ENCODE measurements at places on chromosomes 12 and 14.

GRCh38 chr12:95532851-95533250 is 18.4 kb downstream of the USP44 start:
- DNase-seq: no peak

DNA sequence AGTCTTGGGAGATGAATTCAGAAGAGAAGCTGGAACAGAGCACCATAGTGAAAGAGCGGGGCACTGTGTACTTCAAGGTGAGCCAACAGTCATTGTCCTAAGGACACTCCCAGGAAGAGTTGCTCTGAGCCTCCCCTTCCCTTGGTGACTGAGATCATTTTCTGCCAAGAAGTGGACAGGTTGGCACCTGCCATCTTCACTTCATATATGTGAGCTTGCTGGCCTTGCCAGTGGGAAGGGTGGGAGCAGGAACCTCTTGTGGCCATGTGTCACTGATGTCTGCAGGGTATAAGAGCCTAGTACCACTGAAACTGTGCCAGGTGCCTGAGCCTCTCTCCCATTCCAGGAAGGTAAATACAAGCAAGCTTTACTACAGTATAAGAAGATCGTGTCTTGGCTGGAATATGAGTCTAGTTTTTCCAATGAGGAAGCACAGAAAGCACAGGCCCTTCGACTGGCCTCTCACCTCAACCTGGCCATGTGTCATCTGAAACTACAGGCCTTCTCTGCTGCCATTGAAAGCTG is 5.3 kb downstream of the FKBP4 start:
- DNase-seq: no peak

GRCh38 chr12:25713264-25713663 is 160.2 kb upstream of the LMNTD1 start:
- no peak for DNase-seq

- DNase-seq: no peak
Observed at GRCh38 chr14:103189481-103190470, 66.5 kb downstream of the TNFAIP2 start.

DNA sequence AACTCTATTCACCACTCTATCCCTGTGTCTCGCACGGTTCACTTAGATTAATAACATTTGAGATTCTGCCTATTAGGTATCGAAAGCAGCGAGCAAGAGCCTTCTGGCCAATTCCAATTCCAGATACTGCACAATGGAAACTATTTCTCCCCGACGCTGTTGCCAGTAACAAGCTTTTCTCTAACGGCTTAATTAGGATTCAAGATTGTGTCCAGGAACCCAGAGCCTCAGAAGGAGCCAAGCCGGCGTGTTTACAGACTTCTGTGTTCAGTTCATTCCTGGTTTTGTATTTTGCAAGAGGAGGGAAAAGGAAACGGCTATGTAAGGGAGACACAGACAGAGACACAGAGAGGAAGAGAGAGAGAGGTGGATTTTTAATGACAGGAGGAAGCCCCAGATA is 185.6 kb downstream of the DICER1 start:
- no peak for DNase-seq

DNA sequence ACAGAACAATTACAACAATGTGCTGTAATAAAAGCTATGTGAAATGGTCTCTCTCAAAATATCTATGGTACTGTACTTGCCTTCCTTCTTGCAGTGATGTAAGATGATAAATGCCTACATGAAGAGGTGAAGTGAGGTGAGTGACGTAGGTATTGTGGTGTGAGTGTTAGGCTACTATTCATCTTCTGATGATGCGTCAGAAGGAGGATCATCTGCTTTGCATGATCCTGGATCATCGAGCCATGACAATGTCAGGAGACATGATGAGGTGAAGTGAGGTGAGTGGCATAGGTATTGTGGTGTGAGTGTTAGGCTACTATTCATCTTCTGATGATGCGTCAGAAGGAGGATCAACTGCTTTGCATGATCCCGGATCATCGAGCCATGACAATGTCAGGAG is 105.8 kb downstream of the KCNC2 start:
- DNase-seq: no peak

Measured in stimulated activated CD8-positive, alpha-beta memory T cell treated with anti-CD3 and anti-CD28 coated beads, Interleukin-7, amount 100 ng/mL, for 1 hour (primary cell).